Muscle of arm (tissue), 14 donors: ENCODE measurements at places on chromosomes 7 and 10. TPM values are rescaled to one million over a fixed set of nuclear protein-coding genes. Genes with fewer than 3 reads are reported as not detected.

Gene GPR141
- polyA plus RNA-seq: not detected

Gene SUN3
- not detected for polyA plus RNA-seq

Gene RHBDD2
- polyA plus RNA-seq: 36.3 TPM

Gene DNAJC9
- polyA plus RNA-seq: 24.6 TPM

Gene CNNM1
- not detected for polyA plus RNA-seq

Gene OR2A42
- polyA plus RNA-seq: not detected

Gene CTAGE8
- polyA plus RNA-seq: not detected

Gene CPED1
- polyA plus RNA-seq: 26.5 TPM

Gene TBX20
- polyA plus RNA-seq: not detected
